GM04504 (cell line): ENCODE measurements at places on chromosomes 7 and 10.

- no peak for DNase-seq
Measured at GRCh38 chr10:78528749-78529204, 495.1 kb downstream of the RPS24 start.

DNA sequence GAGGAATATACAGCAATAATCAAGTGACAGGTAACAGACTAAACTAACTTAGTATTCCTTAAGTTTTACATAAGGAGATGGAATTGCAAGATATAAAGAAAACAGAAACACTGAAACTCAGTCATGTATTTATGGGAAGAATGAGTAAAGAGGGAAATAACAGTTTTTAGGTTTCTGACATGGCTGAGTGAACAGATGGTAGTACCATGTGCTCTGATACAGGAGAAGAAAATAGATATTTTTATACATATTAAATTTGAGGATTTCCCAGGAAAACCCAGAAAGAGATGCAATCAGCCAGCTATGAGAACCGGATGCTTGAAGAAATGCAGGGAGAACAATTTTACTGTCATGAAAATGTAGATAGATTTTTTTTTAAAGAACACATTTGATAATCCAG, 669.5 kb upstream of the GRM3 start:
- no peak for DNase-seq

DNA sequence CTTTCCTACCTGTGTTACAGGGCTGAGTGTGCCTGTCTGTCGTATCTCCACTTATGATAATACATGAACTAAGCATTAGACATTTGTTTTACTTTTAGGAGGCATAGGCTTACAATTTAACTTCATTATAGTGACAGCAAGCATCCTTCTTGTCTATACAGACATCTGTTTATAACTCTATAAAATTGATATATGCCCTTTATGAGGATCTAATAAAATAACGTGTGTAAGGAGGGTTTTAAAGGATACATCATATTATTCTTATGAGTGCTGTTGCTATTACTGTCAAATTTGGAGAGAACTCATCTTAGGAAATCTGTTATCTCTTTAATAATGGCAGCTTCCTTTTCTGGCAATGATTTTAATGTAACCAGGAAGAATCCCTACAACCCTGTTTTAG, 21.9 kb downstream of the THNSL1 start:
- no peak for DNase-seq

- DNase-seq = no peak
Measured at GRCh38 chr7:156906200-156906649, 13.2 kb upstream of the LMBR1 start.

GRCh38 chr7:159015454-159016410, 128.9 kb downstream of the VIPR2 start:
- no peak for DNase-seq

- no peak for DNase-seq
Measured at GRCh38 chr7:77747178-77747577, 50.9 kb downstream of the RSBN1L start.

- DNase-seq = no peak
Measured at GRCh38 chr10:73979141-73979808, 18.6 kb upstream of the VCL start.

GRCh38 chr7:26200444-26201246, at the start of gene HNRNPA2B1:
Gene HNRNPA2B1 (minus strand): TSS chr7:26200746. CDS start chr7:26200577, 169 bp downstream.
- DNase-seq = peak; percentile 95

DNA sequence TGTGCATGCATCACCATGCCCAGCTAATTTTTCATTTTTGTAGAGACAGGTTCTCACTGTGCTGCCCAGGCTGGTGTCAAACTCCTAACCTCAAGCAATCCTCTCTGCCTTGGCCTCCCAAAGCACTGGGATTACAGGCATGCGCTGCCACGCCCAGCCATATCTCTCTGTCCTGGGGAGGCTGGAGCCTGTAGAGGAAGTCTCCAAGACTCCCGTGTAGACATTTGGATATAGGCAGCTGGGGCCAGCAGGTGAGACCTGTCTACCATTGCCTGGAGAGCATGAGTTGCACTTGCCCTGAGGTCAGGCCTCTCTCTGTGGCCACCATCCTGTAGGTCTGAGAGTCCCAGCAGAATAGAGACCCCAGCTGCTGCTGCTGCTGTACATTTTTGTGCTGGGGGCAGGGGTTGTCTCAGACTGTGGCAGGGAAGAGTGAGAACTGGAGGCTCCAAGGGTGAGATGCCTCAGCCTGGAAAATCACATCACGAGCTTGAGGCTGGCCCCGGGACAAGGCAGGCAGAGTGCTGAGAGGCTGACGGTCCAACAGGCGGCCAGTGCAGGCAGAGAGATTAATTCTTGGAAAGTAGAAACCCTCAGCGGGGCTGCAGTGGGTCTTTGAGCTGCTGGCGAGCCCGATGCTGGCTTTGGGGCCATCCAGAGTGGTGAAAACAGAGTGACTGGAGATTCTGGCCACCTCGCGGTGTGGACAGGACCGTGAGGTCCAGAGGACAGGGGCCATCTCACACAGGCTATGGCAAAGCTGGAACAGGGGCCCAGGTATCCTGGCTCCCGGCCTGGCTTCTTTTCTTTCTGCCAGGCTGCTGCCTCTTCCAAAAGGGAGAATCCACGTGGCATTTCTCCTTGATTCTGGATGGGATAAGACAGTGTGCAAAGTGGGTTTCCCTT, 60.9 kb downstream of the TMEM270 start:
- no peak for DNase-seq

DNA sequence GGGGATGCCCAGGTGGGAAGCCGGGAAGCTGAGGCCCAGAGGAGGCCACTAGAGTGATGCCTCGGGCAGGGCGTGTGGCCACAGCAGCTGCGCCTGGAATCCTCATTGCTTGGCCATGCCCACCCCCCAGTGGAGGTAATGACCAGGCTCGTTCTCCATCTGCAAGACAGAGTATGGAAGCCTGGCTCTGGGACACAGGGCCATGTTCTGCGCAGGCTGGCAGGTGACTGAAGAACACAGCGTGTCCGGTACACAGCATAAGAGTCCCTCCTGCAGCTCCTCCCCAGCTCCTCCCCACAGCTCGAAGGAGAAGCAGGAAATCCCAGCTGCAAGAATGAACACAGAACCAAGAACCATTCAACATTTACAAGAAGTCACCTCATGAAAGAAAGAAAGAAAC, 64.8 kb downstream of the SMURF1 start:
- no peak for DNase-seq
